ENCODE measurements at places on chromosomes 12 and 14.

DNA sequence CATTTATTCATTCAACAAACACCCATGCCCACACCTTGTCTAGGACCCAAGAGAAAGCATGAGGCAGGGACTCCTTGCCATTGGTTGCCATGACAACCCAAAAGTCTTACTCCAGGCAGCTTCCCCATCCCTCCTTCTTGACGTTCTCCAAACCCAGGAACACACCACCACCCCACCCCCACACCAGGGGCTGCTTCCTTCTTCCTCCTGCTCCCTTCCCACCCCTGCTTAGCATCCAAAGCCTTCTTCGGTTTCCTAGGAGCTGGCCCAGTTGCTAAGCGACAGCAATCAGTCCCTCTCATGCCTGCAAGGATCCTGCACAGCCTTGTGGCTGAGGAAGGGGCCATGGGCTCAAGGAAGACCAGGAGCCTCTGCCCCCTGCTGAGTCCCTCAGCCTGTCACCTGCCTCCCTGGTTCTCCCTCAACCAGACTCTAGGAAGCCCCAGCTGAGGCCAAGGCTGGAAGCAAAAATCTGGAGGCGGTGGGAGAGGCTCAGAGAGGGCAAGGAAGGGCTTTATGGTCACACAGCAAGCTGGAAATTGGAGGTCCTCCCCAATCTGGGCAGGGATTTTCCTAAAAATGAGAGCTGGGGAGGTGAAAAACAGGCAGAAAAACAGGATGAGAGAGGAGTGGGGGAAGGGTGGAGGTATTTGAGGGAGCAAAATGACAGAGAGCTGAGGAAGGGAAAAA is 15.4 kb downstream of the RASAL1 start:
- DNase-seq: no peak

- DNase-seq: no peak
These were observed 58.7 kb upstream of the STK38L start for GRCh38 chr12:27185234-27186021.

DNA sequence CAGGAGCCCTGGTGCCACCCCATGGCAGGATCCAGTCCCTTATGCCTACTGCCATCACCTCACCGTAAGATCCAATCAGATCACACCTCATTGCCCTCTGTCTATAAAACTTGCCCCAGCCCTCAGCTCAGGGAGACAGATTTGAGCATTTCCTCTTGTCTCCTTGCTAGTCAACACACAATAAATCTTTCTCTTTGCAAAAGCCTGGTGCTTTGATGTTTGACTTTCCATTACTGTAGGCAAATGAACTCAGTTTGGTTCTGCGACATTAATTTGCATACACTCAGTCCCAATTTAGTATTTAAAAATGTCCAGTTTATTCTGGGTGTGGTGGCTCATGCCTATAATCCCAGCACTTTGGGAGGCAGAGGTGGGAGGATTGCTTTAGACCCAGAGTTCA is 188.4 kb downstream of the AEBP2 start:
- no peak for DNase-seq

DNA sequence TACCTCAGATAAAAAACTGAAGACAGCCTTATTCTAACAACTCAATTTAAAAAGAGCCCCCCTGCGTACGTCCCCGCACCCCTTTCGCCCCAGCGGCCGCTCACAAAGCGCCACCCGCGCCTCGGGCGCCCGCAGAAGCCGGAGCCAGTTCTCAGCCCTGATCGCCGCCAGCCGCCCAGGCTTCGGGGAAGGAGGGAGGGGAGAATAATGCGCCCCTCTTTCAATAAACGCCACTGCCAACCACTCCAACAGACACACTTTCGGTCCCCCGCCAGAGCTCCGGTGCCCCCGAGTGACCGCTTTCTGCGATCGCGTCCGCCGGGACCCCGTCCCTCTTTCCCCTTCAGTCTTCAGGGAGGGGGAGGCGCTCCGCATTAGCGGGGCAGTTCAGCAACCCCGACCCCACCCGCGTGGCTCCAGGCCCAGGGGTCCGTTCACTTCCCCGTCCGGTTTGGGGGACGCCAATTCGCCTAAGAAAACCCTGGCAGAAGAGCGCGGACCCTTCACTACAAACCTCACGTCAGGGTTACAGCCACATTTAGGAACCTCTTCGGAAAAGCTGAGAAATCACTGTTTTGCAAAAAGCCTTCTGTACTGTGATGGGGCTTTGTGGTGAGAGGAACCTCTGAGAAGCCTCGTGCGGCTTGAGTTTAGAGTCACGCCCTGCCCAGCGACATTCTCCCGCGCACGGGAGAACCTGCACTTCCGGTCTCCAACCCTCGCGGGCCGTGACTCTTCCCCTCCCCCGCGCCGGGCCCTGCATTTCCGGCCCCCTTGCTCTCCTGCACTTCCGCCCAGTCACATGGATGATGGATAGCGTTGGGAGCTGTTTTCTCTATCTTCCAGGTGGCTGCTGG is 18.7 kb downstream of the FOXG1 start:
- DNase-seq: no peak

GRCh38 chr14:54715239-54715638 is 148.3 kb downstream of the SAMD4A start:
- DNase-seq: no peak

DNA sequence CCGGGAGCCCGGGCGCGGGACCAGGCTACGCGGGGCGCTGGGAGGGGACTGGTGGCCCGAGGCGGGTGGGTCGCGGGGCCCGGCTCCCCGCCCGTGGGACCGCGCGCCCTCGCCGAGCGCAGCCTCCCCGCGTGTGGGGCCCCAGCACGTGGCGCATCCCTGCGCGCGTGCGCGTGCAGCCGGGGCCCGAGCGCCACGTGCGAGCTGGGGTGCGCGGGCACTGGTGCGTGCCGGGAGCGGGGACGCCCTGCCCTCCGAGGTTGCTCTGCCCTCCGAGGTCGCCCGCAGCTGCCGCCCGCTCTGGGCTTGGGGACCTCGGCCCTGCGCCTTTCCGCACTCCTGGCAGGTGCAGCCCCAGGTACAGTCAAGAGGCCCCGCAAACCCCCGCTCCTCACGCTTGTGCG is 365 bp upstream of the CCDC88C start:
- DNase-seq: peak; percentile 67

DNA sequence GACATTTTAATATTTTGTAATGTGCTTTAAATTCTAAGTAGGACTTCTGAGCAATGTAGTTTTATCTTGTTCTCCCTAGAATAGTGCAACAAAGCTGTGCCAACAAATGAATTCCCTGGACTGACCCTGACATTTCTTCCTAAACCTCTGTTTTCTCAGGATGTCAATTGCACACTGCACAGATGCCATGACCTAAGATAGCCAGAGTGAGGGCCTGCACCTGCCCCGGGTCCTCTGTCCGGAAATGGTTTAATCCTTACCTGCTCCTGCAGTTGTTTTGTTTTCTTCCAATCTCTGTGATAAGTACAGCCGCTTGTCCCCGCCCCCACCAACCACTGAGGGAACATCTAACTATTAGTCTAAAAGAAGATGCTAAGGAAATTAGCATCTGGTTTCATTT is 831.5 kb downstream of the GALC start:
- DNase-seq: no peak

- no peak for DNase-seq
These were observed 82.9 kb downstream of the MAP1LC3B2 start for GRCh38 chr12:116642106-116642505.

- no peak for DNase-seq
These were observed 223.0 kb downstream of the PTPRO start for GRCh38 chr12:15545334-15545733.

DNA sequence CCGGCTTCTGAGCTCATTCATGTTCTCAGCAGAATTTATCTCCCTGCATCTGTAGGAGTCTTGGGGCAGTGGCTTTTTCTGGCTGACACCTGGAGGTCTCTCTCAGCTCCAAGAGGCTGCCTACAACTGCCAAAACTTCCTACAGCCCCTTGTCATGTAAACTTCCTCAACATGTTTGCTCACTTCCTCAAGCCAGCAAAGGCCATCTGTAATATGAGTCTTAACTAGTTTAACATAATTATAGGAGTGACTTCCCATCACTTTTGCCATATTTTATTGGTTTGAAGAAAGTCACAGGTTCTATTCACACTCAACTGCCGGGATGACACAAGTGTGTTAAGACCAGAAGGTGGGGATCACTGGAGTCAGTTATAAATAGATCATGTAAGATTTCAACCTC is 194.0 kb downstream of the VRK1 start:
- no peak for DNase-seq

DNA sequence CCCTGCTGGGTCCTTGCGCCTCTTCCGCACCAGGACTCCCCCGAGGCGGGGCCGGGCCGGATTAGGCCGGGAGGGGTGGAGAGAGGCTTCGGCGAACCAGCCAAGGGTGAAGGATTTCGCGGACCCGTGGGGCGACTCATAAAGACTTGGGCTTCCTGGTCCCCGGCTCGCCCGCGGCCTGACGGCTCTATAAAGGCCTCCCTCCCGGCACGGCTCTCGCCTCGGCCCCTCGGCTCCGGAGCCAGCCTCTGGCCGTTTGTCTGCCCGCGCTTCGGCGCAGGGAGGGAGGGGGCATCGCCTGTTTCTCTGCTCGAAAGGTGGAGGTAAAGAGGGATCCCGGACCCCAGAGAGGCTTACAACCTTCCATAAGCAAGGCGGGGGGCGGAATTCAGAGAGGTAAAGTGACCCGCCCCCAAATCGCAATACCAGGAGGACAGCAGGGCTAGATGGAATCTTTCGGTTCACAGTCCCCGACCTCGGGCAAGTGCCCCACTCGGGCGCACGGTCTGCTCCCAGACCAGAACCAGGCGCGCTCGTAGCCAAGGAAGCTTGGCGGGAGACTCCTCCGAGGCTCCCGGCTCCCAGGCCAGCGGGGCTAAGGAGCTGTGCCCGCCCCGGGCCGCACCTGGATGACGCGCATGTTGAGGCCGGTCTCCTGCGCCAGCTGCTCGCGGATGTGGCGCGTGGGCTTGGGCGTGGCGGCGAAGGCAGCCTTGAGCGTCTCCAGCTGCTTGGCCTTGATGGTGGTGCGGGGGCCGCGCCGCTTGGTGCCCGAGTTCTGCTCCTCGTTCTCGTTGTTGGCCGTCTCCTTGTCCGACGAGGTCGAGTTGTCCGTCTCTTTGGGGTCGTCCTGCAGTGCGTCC is 3.9 kb downstream of the LHX5 start:
- DNase-seq: no peak

- DNase-seq: no peak
These were observed 410.3 kb upstream of the LMO3 start for GRCh38 chr12:17016116-17016864.

DNA sequence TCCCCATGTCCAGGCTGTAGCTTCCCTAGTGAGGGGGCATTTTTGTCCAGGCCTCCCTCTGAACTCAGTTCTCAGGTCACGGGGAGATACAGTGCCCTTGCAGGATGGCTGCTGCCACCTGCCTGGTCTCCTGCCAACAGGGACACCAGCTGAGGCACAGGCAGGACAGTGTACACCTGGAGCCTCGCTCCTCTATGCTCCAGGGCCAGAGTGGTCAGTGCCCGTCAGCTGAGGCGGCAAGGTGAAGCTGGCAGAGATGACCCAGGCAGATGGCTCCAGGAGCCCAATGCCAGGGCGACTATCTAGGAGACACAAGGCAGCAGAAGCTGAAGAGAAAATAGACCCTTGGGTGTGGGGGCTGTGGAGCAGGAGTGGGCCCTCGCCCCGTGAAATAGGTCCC is 12.6 kb downstream of the TUBA1C start:
- no peak for DNase-seq

GRCh38 chr12:66697404-66697803 is 18.5 kb upstream of the GRIP1 start:
- no peak for DNase-seq

GRCh38 chr14:75979071-75979571 is 2.7 kb downstream of the TGFB3 start:
- DNase-seq: peak; percentile 13

DNA sequence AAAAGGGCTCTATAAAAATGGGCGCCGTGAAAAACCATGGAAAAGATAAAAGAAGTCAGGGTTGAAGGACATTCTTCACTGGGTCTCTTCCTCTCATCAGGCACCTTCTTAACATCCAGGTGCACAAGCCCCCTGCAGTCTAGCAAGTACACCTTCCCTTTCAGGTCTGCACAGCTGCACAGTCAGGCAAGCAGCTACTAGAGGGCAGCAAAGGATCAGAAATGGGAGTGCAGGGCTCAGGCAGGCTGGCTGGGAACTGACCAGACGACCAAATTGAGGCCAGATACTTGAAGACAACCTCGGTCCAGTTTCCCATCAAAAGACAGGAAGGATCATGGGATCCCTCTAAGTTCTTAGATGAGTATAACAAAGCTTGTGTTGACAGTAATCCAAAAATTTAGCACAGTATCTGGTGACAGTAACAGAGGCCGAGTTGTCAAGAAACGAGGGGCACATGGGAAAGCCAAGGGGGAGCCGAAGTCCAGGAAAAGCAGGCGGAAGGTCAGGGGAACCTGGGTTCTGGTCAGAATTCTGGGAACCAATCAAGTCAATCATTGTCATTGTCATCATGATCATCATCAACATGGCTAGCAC is 10.1 kb upstream of the GRIP1 start:
- peak; percentile 44 for DNase-seq

DNA sequence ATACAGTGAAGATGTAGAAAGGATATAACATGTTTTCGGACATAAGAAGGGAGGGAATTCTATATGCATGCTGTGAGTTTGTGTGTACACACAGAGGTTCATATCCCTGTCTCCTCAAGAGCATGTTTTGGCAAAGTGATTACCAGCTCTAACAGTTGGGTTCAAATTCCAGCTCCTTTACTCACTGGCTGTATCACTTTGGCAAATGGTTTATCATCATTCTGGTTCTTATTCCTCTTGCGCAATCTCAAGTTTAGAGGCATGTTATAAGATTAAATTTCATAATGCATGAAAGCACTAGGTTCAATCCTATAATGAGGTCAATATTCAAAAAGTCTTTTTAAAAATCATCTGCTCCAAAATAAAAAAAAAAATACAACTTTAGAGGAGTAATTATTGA is 107.7 kb upstream of the LRFN5 start:
- no peak for DNase-seq

GRCh38 chr14:101073598-101073965 is 170.1 kb upstream of the RTL1 start:
- no peak for DNase-seq

DNA sequence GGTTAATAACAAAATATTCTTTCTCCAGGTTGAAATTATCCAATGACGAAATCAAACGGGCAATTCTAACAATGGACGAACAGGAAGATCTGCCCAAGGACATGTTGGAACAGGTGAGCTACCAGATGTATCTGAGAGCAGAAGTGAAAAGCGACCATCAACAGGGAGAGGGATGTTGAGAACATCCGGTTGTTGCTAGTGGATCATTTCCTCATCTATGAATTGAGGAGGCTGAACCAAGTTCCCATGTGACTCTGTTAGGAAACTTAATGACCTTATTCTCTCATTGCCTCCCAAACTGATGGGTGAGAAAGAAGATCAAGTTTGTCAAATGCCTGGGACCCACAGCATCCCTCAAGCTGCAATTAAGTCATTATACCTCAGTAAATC is 117.7 kb downstream of the GPR135 start:
- no peak for DNase-seq

- DNase-seq: no peak
These were observed 14.7 kb upstream of the NCOR2 start for GRCh38 chr12:124582108-124582424.
